ENCODE measurements at places on chromosomes 4 and X.

DNA sequence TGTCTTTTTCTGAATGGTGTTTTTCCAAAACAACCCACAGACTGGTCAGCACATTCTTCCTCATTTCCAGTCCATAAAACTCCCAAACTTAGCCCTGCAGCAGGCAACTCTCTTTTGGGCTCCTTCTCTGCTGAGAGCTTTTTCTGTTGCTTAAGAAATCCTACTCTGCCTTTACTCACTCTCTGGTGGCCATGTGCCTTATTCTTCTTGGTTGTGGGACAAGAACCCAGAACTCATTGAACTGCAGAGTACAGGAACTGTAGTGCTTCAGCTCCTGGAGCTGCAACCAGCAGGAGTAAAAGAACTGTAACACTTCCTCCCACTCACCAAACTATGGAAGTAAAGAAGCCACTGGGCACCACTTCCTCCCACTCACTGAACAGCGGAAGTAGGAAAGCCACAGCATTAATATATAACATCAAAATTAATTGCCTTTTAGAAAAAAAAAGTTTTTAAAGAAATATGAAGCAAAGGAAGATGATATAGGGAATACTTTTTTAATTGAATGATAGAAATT, 864.1 kb upstream of the PCDH10 start:
- DNase-seq, result no peak

- no peak for DNase-seq
Measured at GRCh38 chrX:46326161-46326560, 219.1 kb downstream of the ZNF674 start.

DNA sequence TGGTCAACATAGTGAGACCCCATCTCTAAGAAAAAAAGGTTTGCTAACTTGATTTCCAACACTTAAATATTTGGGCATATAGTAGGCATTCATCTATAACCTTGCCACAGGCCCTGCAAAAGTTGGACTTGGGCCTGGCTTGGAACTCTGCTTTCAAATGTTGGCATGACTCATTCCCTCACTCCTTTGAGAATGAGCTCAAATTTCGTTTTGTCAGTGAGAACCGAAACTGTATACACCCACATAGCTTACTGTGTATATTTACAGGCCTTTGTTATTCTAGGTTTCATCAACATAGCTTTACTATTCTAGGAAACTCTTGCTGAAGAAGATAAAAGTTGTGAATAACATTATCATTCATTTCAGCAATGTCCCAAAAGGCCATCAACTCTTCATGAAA, 88.7 kb upstream of the ELOVL6 start:
- DNase-seq, result no peak

DNA sequence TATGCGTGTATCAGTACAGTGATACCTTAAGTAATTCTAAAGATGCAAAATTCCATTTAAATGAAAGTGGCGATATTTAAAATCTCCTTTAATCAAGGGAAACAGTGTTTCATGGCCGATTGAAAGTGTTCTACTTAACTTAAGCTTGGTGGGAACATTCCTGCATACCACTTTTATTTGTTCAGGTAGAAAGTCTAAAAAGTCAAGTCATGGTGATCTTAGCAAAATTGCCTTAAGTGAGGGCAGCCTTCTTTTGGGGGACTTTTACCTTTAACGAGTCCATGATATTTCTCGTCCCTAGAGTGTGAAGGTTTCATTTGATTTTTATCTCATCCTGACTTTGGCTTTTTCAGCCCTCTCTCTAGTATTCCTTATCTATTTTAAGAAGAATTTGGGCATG, 149.2 kb downstream of the KDM6A start:
- DNase-seq, result no peak

- DNase-seq, result no peak
Measured at GRCh38 chr4:174260099-174260498, 23.4 kb downstream of the FBXO8 start.

GRCh38 chr4:48558026-48558425, 68.0 kb downstream of the ZAR1 start:
- DNase-seq, result no peak

Measured in D341Med (cell line).